ENCODE measurements at places on chromosomes 13 and 19. TPM values are rescaled to one million over a fixed set of nuclear protein-coding genes. Genes with fewer than 3 reads are reported as not detected.

GRCh38 chr19:53520547-53521372 lies 17.2 kb upstream of the ZNF331 start:
- DNase-seq, result peak; percentile 99

GRCh38 chr19:45468803-45469131 lies 971 bp downstream of the FOSB start:
- no peak for DNase-seq

DNA sequence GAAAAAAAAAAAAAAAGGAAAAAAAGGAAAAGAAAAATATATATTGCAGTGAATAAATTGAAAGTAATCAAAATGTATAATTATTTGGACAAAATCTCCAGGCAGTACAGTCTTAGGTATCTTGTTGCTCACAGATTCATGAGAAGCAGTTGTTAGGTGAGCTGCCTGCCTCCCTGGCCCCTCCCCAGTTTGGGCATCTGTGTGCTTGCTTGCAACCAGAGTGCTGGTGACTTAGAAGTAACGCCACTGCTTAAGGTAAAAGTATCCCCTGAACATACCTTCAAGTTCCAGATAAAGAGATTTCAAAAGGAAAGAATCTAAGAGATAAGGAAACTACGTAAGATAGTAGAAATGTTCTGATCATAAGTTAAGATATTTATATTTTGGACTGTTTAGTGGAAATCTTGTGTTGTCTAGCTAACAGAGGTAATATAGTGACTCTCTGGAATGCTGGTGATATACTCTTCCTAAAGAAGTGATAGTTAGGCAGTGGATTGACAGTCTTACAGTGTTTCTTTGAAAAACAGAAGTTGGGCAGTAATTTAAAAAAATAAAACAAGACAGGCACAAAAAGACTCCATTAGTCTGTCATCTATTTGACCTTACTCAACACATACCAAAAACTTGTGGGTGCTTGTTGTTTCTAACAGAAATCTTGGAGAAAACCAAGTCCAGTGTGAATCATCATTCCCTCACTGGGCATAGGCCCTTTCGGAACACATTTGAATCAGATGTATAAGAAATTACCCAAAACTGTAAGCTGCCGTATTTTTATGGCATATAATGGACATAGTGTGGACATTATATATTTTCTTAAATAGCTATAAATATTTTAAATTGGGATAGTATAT lies 38.3 kb upstream of the KCTD4 start:
- DNase-seq, result no peak

GRCh38 chr19:54873990-54874389 lies at the start of gene FCAR:
TSS of gene FCAR (plus strand) at chr19:54874235. CDS start at chr19:54874290, 55 bp downstream.
- no peak for DNase-seq

Gene PLIN5
- 11.9 TPM for total RNA-seq

Gene BSPH1
- not detected for total RNA-seq

GRCh38 chr13:49516467-49516866 lies 20.7 kb downstream of the PHF11 start:
- no peak for DNase-seq

GRCh38 chr19:41353466-41354342 lies at the start of gene TGFB1:
TSS of gene TGFB1 (minus strand) at chr19:41353922. CDS start at chr19:41353044, 878 bp downstream.
- DNase-seq, result peak; percentile 96

Gene LYPD5
- total RNA-seq, result 8.6 TPM

Gene VSIG10L
- 2.5 TPM for total RNA-seq

DNA sequence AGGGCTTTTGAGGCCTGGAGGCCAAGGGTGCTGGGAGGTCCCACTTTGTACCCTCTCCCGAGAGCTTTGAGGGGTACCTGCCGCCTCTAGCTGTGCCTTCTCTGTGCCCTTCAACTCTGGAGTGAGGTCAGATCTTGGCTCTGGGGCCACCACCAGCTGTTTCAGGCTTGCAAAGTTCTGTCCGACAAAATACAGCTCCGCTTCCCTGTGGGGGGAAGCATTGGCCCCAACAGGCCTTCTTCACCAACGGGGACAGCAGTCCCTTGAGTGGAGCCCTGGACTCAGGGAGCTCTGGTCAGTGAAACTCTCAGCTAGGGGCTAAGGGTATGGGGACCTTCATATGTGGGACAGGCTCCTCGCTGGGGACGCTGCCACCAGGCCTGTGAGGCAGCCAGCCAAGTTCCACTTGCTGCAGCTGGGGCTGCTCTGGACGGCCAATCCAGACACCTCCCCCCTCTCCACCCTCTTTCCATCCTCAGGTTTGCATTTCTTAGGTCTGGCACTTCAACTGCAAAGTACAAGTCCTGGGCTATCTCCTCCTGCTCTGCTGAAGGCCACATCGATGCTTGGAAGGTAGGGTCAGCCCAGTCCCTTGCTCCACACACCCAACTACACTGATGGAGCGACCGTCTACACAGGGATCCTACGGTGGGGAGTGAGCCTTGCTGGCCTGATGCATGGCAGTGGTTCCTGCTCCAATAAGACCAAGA lies 46.8 kb downstream of the C13orf46 start:
- DNase-seq, result no peak

Gene TMEM238
- 1.1 TPM for total RNA-seq

DNA sequence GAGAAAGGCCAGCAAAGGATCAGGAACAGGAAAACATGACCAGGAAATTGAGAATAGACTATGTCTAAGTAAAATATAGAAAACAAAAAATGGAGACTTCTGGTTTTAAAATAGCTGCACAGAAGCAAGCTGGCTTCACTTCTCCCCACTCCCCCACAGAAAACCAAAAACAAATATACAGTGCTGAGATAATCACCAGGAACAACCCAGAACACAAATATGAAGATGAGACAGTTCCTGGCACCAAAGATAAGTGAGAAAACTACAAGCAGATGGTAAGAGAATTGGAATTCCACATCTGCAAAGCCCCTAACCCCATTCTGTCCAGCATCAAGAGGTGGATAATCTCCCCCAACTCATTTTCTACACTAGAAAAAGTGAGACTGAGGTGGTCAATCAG lies 397.7 kb downstream of the SUCLA2 start:
- DNase-seq, result no peak

Gene ZNF772
- 9.5 TPM for total RNA-seq

Gene SPIB
- not detected for total RNA-seq

Gene NAT14
- total RNA-seq, result 14.2 TPM

DNA sequence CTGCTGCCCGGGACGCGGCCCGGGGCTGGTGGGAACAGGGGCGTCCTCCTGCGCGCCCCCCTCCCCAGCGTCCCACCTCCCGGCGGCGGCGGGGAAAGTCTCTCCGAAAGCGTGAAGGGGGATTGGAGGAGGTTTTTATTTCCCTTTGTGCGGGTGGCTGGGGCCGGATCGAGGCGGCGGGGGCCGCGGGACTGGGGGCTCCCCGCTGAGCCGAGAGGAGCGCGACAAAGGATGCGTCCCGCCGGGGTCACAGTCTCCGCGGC lies 132 bp downstream of the SHD start:
- DNase-seq, result no peak

Gene GJB6
- not detected for total RNA-seq

DNA sequence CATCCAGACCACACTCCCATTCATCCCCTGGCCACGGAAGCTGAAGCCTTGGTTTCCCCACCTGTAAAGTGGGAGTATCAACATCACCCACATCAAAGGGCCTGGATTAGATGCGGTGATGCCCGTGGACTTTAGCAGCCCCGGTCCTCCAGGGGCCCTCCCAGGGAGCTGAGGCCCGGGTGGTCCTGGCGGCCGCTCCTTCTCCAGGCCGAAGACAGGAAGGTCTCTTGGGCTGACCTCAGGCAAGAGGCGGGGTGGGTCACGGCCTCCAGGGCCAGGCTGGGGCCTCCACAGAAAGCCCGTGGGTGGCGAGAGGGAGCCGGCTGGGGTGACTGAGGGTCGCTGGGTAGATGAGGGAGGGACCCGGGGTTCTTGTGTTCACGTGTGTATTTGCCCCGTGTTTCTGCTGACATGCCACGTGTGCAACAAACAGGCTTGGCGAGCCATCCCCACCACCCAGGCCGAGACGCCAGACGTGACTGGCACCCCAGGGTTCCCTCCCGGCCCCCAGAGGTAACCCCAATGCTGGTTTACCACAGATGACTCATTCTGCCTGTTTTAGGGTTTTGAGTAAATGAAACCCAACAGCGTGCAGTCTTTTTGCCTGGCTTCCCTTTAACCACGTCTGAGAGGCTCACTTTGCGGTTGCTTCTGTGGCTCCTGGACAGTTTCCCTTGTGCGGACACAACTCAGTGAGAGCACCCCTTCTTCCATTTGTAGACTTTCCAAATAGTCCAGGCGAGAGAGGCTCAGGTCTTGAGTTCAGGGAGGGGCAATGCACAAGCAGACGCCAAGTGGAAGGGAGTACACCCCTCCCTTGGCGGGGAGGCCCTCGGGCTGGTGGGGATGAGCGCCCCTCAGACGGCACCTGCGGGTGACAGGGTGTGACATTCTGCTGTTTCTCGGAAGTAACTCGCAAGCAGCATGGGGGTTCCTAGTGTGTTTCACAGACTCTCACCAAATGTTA lies 42.9 kb downstream of the C13orf46 start:
- no peak for DNase-seq

GRCh38 chr19:46192992-46193650 lies 36.4 kb upstream of the IGFL1 start:
- DNase-seq, result no peak

DNA sequence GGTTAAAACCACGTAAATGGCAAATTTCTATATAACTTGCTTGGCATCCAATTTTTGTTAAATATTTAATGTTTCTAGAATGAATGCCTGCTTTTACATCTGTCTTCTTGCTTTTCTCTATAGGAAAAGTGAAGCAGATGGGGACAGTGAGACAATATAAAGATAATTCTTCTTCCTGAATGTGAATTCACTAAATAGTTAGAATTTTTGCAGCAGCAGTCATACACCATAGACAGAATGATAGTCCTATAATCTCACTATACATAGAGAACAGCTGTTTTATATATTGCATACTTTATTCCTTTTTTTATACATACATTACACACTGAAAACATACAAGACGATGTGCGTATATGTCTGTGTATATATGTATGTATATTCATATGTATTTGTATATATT lies 1127.3 kb downstream of the PCDH9 start:
- DNase-seq, result no peak

- no peak for DNase-seq
Measured at GRCh38 chr19:5340637-5341447, at the start of gene PTPRS. TSS of gene PTPRS (minus strand) at chr19:5340812. CDS start at chr19:5286140, 54,672 bp downstream.

GRCh38 chr19:50790922-50791467 lies 780 bp downstream of the ACP4 start:
- no peak for DNase-seq

Gene CNMD
- not detected for total RNA-seq

DNA sequence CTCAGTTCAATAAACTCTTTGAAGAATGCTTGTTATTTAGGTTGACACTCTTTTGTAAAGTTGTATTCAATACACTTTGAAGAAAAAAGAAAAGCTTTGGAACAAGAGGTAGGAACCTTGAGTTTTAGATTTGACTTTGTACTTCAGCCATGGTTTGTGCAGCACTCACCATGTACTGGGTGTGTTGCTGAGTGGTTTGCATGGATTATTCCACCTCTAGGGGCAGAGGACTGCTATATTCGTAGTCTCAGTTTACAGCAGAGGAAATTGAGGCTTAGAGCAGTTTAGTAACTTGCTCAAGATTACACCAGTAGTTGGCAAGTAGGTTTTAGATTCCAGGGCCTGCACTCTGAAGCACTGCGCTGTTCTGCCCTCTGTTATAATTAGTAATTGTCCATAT lies 68.8 kb downstream of the DNAJC3 start:
- no peak for DNase-seq

GRCh38 chr19:13090511-13091231 lies 12.0 kb downstream of the LYL1 start:
- DNase-seq, result no peak

Gene TPTE2
- total RNA-seq, result not detected

- DNase-seq, result no peak
Measured at GRCh38 chr13:75271846-75272245, 210.1 kb downstream of the TBC1D4 start.

DNA sequence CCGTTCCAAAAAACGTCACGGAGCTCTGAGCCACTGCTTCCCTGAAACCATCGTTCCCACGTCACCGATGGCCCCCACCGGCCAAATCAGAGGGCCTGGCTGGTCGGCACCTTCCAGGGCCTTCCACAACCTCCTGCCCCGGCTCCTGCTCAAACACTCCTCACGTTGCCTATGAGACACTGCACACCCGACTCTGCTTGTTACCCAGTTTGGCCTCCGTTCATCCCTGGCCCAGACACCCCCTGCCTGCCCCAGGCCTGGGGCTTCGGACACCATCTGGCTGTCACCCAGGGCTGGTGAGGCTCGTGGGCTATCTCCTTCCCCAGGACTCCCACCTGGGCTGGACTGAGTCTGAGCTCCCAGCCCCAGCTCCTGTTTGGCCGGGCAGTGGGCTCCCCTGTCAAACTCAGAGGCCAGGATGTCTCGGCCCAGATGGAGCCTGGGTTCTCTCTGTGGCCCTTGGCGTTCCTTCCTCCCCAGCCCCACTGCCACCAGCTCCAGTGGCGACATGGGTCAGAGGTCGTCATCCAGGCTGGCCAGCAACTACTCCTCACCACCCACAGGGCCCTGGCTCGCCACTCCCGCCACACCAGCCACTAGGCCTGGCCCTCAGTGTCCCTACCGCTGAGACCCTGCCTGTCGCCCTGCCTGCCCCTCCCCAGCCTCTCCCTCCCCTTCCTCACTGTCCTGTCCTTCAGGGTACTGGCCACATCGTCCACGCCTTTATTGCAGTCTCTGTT lies 17.7 kb downstream of the CERS1 start:
- no peak for DNase-seq

DNA sequence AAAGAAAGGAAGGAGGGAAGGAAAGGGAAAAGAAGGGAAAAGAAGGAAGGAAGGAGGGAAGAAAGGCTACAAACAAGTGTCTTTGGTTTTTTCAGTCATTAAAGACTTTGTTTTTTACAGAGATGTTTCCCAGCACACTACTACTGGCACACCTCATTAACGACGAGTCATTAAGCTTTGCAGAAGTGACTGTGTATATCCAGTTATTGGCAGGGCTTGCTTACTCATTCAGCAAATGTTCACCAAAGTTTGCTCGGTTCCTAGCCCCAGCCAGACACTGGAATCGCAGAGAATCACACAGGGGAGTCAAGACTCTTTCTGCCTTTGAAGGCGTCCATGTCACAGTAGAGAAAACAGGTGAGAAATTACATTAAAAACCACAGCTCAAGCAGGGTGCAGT lies 4.3 kb downstream of the NLRP12 start:
- DNase-seq, result no peak

Gene ATP4A
- total RNA-seq, result not detected

Gene C19orf38
- total RNA-seq, result 0.97 TPM

Gene RNF17
- total RNA-seq, result not detected

DNA sequence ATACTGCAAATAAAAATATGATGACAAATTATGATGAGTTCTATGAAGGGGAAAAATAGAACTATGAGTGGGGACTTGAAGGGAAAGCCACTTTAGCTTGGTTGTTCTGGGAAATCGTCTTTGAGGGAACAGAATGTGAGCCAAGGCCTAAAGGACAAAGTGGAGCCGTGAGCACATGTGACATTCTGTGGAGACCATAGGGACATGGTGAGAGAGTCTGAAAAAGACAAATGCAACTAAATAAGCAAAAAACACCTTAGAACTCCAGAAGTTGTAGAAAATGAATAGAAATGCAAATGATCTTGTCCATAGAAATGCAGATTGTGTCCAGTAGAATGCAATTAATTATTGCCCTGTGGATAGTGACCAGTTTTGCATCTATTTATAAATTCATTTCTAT lies 86.8 kb upstream of the ANKRD10 start:
- DNase-seq, result no peak

Data from esophagus muscularis mucosa (tissue), 4 donors.